Central memory CD4-positive, alpha-beta T cell (primary cell): ENCODE measurements at places on chromosomes 2 and 18.

DNA sequence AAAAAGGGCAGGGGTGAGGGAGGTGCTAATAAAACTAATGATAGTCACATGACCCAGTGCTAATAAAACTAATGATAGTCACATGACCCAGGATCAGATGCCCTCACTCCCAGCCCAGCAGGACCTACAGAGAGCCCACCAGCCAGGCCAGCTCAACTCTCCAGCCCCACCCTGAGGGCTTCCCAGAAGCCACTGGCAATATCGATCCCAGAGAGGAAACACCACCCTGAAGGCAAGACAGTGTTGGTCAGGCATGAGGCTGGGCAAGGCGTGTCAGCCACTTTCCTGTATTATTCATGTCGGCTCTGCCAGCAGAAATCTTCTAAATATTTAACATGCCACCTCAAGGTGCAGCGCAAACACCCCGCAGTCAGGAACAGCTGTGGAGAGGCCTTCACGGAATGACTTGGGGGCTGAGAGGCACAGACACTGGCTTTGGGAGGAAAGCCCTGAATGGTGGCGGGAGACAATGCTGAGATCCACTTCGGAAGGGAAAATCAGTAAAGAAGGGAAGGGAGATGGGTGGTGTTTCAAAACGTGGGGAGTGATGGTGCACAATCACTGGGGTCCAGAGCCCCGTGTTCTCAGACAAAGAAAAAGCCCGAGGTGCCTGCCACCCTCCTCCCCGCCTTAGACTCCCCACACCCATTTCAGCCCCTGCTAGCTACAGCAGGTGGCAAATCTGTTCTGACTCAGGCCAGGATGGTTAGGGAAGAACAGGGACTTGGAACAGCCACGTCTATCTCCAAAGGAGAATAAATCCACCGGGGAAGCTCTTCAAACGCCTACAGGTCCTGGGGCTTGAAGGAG lies 1.4 kb downstream of the REEP1 start:
- DNase-seq = no peak

DNA sequence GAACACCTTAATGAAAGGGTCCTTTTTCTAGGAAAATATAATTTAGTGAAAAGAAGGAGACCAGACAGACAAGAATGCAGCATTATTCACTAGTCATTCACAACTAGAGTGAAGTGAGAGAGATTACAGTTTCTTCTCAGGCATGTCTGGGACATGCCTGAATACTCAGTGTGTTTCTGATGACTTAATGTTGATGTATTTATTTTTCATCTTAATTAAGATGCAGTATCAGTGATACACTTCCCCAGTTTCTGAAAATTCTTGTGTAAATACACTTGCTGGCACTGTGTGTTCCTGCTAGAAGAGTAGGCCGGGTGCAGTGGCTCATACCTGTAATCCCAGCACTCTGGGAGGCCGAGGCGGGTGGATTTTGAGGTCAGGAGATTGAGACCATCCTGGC lies 143.6 kb downstream of the MYO3B start:
- DNase-seq = no peak

GRCh38 chr2:240813231-240813921 lies 6.6 kb downstream of the KIF1A start:
- no peak for DNase-seq

DNA sequence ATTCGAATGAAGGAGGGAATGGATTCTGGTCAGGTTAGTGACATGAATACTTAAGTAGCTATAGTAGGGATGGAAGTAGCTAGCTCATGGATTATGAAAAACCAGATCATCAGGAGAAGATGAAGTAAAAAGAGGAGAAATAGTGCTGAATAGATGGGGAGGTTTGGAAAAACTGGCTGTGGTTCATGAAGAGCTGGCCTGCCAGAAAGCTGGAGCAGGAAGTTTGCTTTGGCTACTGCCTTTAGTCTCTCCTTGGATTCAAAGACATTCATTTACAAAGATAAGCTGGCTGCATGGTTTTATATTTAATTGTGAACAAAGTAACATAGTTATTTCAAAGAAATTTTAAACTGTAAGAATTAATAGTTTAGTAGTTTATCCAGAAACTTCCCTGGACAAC lies 567.0 kb downstream of the RIT2 start:
- no peak for DNase-seq
